ENCODE measurements at places on chromosomes 4 and X.

- DNase-seq = no peak
These were observed 42.5 kb downstream of the LRBA start for GRCh38 chr4:150972592-150972991.

DNA sequence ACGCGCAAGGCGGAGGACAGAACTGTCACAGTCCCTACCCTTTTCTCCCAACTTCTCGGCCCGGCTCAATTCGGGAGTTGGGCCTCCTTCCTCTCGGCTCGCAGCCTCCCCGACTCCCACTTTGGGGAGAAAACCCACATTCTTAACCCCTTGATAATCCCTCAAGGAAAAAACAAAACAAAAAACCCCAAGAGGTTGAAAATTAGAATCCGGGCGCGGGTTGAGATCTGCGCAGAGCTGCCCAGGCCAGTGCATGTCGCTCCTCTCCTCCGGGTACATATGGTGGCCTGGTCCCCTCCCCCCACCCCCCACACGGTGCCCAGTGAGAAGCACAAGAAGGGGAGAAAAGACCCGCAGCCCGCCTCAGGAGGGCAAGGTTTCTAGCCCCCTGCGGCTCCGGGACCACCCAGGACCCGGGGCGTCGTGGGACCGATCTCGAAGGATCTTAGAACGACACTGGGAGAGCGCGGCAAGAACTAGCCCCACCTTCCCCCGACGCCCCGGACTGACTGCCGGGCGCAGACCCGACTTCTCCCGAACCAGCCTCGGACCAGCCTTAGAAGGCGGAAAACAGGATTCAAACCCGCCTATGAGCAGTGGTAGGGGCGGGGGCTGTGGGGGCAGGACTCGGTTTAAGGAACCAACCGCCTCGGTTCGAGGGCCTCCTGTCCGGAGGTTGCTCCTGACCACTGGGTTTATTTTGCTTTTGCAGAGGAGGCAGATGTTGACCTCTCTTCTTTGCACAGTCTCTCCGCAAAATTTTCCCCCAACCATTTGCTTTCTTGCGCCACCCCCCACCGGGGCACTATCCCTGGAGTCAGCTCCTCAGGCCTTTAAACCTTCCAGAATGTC is 2.5 kb upstream of the PDGFRA start:
- DNase-seq = no peak

- DNase-seq = no peak
These were observed 10.3 kb downstream of the DOK7 start for GRCh38 chr4:3473181-3473950.

DNA sequence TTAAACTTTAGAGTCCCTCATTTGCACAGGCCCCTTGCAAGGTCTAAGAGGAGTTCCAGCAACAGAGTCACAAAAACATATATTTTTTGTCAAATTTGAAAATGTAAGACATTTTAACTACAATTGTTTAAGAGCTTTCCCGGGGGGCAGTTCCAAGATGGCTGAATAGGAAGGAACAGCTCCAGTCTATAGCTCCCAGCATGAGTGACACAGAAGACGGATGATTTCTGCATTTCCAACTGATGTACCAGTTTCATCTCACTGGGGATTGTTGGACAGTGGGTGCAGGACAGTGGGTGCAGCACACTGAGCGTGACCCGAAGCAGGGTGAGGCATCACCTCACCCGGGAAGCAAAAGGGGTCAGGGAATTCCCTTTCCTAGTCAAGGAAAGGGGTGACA is 71.4 kb upstream of the NMU start:
- DNase-seq = no peak

DNA sequence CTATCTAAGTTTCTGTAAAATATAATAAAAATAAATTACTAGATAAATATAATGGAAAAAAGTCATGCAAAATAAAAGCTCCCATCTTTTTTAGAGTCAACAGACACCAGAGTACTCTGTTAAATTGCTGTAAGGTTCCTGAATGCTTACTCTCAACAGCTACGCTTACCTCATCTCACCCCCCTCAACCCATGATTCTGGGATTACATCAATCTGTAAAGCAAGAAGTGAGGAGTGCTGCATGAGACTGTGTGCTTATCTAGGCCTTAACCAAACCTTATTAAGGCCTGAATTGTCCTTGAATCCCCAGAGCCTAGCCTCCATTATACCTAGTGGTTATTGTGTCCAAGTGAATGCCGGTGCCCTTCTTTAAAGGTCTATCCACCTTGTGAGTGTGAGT is 735.8 kb downstream of the RPA4 start:
- no peak for DNase-seq

GRCh38 chrX:97168646-97169045 is 284.9 kb downstream of the RPA4 start:
- DNase-seq = no peak

Data from Panc1 (cell line).